Activated T-helper 1 cell treated with Interleukin-2 at 50 U/mL for 16 hours (primary cell): ENCODE measurements at places on chromosomes 12 and 14.

- DNase-seq = no peak
These were observed 5.2 kb upstream of the TEX22 start for GRCh38 chr14:105393151-105393550.

DNA sequence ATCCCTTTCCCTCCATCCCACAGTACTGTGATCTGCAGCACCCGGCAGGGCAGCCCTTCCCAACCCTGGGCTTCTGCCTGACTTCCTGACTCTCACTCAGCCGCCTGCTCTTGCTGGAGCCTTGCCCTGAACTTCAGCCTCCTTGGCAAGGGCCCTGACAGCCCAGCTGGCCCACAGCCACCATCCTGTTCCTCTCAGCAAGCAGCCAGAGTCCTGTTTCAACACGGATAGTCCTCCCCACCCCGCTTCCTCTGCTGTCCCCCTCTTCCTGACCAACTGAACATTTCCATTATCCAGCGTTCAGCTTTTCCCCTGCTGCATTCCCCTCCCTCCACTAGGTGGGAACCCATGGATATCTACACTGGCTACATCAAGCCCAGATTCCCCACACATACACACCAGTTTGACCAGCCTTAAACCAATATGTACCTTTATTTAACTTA is 74.0 kb upstream of the MDM1 start:
- no peak for DNase-seq

- no peak for DNase-seq
These were observed 468.3 kb downstream of the AACS start for GRCh38 chr12:125533434-125534029.

GRCh38 chr14:72616294-72616693 is 277.6 kb downstream of the DPF3 start:
- no peak for DNase-seq

DNA sequence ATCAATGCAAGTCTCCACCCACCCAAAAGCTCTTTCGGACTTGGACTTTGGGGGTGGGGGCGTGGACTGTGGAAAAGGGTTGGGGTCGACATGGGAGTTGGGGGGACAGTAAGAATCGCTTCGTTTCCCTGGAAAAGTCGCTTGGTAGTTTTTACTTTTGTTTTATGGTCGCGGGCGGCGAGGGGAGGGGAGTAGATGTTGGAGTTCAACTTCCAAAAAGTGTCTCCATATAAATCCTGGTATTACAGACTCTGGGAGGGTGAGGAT is 568 bp upstream of the BCL11B start:
- no peak for DNase-seq

DNA sequence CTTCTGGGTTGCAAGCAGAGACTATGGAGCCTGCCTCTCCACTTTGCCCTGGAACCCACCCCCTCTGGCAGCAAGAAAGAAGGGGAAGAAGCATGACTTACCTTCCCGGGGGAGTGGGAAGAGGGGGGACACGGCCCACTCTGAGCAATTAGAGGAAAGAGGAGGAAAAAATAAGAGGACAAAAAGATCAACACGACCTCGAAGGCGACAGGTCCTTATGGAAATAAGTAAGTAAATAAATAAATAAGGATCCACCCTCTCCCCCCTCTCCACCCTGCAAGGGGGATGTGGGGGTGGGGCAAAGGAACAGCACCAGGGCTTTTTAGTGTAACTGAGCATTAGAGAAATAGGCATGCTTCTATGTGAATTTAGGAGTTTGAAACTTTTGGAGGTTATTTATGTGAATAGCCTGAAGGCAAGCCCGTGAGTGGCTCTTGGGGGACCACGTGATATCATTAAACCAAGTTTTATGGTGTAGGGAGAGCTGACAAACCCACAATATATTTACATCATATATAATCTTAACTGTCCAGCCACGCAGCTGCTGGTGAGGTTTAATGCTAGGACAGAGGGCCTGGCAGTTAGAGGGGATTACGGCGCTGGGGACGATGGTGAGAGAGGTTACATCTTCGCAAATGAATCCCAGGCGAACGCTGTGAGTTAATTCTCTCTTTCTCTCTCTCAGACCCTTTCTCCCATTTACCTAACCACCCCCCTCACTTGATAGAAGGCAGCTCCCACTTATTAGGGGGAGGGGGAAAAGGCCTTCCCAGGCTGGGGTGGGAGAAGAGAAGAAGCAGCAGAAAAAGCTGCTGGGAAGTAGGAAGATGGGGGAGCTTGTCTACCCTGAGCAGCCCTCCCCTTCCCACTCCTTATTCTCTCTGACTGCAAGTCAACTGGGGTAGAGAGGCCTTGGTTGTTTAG is 4.8 kb downstream of the HOXC5 start:
- DNase-seq = no peak

DNA sequence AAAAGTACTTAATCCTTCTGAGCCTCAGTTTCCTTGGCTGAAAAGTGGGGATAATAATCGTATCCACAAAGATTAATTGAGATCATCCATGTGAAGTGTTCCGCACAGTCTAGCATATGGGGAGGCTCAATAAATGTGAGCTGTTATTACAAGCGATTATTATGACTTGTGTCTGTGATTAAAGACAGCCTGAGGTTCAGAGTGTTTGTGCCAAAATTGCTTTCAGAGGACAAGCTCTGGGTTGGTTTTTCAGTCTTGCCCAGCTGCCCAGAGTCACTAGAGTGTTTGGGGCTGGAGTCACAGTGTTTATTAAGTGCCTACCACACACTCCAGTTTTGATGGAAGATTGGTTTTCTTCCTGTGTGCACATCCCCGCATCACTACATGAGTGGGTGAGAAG is 53.5 kb downstream of the NTF3 start:
- no peak for DNase-seq

DNA sequence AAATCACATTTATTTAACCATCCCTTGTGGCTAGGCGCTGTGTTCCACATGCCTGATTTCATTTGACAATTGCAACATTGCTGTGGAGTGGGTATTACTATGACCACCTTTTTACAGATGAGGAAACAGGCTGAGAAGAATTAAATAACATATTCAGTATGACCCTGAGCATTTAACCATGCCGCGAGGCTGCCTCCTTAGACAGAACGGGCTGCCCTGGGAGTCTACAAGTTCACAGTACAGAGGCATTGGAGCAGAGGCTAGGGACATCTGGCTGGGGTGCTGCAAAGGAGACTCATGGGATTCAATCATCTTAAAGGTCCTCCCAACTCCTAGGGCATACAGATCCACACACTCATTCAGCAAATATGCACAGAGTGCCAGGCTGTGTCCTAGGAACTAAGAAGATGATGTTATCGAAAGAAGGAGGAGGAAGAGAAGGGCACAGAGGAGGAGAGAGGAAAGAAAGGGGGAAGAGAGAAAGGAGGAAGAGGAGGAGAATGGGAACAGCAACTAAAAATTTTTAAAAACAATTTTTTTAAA is 164.7 kb upstream of the CCND2 start:
- no peak for DNase-seq
